Fibroblast of skin of right biceps (primary cell): ENCODE measurements at places on chromosomes 7 and 10.

- DNase-seq, result no peak
Observed at GRCh38 chr10:77800738-77801266, 125.8 kb downstream of the DLG5 start.

- no peak for DNase-seq
Observed at GRCh38 chr10:121168545-121169216, 317.5 kb downstream of the WDR11 start.

DNA sequence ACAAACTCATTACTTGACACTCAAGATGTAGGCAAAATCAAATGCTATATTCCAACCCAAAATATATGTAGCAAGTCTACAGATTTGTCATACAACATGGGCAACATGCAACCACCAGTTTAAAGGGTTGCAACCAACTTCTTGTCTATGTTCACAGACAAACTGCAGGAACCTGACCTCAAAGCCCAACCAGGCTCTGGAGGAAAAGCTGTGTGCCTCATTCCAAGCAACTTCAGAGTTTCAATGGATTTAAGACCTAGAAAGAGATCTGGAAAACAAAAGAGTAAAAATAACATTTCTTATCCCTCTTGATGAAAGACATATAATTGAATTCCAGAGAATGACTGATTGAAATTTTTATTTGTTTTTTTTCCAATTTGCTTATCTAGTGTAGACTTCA, 300.5 kb upstream of the ETV1 start:
- no peak for DNase-seq

GRCh38 chr10:73800560-73801252, 10.7 kb downstream of the NDST2 start:
- no peak for DNase-seq

DNA sequence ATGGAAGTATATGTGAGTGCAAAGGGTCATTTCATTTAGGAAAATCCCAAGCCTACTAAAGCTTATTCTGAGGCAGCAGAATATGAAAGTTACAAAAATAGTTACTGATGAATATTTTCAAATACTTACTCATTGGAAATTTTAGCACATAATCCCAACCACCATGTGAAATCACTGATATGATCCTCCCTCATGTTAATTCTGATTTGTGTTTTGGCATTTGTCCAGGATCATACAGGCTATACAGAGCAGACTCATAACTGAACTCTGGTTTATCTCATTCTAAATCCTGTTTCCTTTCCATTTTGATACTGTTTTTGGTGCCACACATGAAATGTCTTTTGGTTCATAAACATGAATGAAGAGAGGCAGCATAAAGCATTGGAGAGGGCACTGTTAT, 3.4 kb upstream of the FAM24B start:
- no peak for DNase-seq

GRCh38 chr7:90453259-90453891, 16.1 kb upstream of the PTTG1IP2 start:
- DNase-seq, result no peak

- peak; percentile 62 for DNase-seq
Observed at GRCh38 chr7:143416565-143417149, 8.0 kb upstream of the EPHA1 start.

- DNase-seq, result peak; percentile 30
Observed at GRCh38 chr10:70404787-70405036, 767 bp downstream of the EIF4EBP2 start.

GRCh38 chr10:75126277-75126676, 14.8 kb downstream of the SAMD8 start:
- DNase-seq, result peak; percentile 54

GRCh38 chr7:107355616-107356015, 114.2 kb upstream of the GPR22 start:
- DNase-seq, result peak; percentile 70

DNA sequence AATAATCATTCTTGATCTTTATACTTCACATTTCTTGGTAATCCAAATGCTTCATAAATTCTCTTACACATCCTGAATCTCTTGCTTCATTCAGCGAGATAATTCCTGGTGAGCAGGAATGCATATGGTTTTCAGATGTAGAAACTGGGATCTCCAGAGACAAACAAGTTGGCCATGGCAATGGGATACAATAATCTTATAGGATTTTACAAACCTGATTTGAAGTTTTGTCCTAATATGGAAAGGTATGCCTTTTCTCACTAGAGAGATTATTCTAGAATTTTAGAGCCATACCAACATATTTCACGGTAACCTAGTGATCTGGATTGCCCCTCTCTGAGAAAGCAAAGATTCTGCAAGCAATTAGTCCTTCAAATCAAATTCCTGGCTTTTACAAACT, 13.1 kb upstream of the TRDMT1 start:
- DNase-seq, result peak; percentile 87

- DNase-seq, result peak; percentile 56
Observed at GRCh38 chr7:29723599-29723998, 82.7 kb upstream of the WIPF3 start.

GRCh38 chr7:96739609-96740008, 30.0 kb upstream of the SEM1 start:
- no peak for DNase-seq

GRCh38 chr10:787933-788651, 98.6 kb upstream of the DIP2C start:
- DNase-seq, result peak; percentile 74

DNA sequence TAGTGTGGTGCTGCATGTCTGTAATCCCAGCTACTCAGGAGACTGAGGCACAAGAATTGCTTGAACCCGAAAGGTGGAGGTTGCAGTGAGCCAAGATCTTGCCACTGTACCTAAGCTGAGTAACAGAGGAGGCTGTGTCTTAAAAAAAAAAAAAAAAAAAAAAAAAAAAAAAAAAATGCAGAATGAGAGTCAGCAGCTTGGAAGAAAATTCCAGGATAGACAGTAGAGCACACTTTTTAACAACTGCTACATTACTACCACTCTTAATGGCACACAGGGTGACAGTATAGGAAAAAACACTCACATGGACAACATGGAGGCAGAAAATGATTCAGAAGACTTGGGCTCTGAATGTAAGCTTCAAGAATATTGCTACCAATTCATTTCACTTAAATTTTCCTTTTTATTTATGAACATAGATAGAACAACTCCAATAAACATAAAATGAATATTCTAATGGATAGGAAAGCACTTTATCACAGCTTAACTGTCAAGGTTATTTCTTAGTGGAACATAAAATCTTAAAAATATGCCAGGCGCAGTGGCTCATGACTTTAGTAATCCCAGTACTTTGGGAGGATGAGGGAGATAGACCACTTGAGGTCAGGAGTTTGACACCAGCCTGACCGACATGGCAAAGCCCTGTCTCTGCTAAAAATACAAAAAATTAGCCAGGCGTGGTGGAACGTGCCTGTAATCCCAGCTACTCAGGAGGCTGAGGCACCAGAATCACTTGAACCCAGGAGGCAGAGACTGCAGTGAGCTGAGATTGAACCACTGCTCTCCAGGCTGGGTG, 31.5 kb downstream of the CHCHD3 start:
- DNase-seq, result no peak

DNA sequence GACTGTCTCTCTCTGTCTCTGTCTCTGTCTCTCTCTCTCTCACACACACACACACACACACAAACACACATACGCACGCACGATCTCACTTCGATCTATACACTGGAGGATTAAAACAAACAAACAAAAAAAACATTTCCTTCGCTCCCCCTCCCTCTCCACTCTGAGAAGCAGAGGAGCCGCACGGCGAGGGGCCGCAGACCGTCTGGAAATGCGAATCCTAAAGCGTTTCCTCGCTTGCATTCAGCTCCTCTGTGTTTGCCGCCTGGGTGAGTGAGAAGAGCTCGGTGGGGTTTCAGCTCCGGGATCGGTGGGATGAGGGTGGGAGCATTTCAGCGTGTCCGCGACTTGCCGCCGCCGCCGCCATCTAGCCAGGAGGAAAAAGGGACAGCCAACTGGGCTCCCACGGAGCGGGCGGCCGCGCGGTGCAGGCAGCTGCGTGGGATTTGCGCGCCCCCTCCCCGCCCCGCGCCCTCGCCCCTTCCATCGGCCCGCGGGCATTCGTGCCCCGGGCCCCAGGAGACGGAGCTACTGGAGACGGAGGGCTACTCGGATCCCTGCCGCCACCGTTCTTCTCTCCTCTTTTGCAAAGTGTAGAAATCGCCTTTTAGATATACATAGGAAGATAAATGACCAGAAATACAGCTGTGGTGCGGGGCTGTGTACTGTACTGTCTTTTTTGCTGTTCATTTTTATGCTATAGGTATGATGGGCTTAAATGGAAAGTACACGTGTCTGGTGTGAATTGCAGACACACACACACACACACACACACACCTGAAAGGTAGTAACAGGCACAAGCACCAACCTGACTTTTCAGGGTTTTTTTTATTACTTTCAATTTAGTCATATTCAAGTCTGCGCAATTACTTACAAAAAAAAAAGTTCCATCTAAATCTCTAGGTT, 581 bp downstream of the PTPRZ1 start:
- DNase-seq, result peak; percentile 14

DNA sequence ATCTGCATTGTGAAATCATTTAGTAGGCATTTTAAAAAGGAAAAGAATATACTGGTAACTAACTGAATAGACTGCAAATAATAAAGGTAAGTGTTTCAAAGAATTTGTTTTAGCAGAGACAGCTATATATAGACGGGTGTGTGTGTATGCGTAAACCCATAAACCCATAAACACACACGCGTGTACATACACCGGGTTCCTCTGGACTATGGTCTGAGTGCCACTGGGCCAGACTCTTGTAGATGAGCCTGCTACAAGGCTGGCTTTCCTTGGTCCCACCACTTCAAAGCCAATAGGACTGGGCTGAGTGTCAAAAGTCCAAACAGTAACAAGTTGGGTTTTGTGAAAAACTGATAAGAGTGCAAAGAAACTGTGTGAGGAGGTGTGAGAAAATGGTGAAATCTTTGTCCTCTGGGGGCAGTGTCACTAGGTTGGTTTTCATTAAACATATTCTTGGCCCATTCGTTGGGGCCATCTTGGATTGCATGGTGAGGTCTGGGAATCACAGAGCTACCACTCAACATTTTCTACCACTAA, 39.8 kb downstream of the GNA12 start:
- no peak for DNase-seq

DNA sequence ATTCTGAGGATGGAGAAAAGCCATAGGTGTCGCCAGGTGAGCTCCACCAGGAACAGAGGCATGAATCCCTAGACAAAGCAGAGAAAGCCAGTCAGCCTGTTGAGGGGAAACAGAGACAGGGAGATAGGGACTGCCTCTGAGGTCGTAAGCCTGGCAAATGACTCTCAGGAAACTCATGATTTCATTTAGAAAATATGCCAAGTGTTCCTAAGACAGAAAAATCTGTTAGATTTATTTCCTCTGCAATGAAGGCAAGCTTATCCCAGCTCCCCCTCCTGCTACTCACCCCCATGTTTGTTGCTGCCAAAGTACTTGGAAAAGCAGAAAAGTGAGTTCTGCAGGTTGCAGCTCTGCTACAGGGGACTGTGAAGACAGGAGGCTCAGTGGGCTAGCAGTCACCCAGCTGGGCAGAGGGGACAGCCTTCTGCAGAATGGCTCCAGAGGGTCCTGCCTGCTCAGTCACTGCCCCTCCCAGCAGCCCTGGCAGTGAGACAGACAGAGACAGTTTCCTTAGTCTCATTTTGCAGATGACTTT, 184.3 kb downstream of the ADRA2A start:
- peak; percentile 24 for DNase-seq

GRCh38 chr10:65793738-65794425, 1132.0 kb upstream of the LRRTM3 start:
- DNase-seq, result no peak

DNA sequence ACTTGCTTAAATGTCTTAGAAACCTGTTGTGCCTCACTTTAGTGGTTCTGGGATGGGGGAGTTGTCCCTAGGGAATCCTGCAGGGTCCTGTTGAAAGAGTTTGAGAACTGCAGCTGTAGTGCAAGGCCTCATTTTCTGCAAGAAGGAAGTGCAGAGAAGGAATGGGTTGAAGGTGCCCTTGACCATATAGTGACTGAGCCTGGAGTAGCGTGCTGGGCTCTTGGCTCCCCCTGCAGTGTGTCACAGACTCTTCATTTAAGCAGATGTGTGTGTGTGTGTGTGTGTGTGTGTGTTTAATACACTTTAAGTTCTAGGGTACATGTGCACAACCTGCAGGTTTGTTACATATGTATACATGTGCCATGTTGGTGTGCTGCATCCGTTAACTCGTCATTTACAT, 92.2 kb downstream of the GRK5 start:
- DNase-seq, result peak; percentile 40

DNA sequence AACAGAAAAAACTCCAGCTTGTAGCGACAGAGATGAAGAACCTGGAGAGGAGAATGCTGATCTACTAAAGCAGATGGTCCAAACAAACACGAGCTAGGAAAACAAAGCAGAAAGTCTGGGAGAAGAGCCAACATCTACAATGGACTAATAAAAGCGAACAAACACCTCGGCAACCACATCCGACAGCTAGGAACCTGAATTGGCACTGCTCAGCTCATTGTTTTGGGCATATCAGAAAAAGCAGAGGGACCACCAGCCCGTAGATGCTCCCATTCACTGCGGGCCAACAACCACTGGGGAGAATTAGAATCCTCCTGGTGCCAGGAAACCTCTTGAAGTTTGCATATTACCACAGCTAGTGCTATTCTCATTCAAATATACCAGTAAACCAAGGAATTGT, 204.7 kb downstream of the NXPH1 start:
- no peak for DNase-seq

DNA sequence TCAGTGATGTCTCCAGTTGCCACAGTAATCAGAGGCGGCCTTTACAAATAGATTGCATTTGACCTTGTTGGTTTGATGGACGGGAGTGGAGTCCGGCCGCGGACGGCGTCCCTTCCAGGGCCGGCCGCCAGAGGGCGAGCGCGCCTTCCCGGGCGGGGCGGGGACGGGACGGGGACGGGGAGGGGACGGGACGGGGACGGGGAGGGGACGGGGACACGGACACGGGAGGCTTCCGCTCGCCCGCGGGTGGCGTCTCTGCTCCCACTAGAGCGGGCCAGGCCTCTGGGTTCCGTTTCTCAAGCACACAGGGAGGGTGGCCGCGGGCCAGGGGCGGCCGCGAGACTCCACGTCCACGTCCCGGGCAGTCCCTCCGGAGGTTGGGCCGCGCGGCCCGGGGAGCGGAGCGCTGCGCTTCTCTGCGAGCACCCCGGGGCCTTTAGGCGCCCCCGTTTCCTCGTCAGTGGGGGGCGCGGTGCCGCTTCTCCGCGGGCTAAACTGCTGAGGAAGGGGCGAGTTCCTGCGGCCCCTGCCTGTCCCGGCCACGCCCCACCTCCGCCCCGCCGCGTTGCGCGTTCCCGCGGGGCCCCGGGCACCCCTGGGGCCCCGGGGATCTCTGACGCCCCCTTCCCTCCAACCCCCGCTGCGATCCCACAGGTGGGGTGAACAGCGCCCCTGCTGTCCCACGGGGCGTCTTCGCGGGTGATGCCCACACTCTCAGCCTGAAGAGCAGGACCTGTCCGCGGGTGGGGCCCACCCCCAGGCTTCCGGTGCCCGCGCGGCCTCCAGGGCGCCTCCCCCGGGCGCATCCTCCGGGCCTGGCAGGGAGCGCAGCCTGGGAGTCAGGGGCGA, 84.2 kb upstream of the MKI67 start:
- peak; percentile 24 for DNase-seq

DNA sequence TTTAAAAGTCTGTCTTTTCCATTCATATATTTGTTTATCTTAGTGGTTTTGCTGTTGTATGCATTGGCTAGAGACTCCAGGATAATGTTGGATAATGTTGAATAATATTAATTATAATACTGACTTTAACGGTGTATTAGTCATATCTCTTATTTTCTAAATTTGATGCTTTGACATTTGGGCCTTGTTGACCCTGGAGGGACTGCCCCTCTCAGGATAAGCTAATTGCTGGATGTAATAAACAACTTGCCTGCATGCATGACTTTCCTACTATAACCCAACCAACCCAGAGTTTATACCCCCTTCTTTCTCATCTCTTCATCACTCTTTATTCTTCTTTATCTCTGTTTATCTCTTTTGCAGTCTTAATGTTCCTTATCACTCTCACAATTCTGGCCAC, 90.9 kb upstream of the ABI1 start:
- DNase-seq, result no peak
